ENCODE measurements at places on chromosomes 1 and 21. TPM values are rescaled to one million over a fixed set of nuclear protein-coding genes. Genes with fewer than 3 reads are reported as not detected.

GRCh38 chr1:39727221-39727931, 11.3 kb upstream of the PPIE start:
- DNase-seq: no peak

PRAMEF33 gene
- not detected for total RNA-seq

PDZK1 gene
- under 0.01 TPM for total RNA-seq

GRCh38 chr1:4653328-4653660, 1.1 kb upstream of the AJAP1 start:
- DNase-seq: no peak

GRCh38 chr1:224057461-224058199, 56.3 kb upstream of the FBXO28 start:
- no peak for DNase-seq

DNA sequence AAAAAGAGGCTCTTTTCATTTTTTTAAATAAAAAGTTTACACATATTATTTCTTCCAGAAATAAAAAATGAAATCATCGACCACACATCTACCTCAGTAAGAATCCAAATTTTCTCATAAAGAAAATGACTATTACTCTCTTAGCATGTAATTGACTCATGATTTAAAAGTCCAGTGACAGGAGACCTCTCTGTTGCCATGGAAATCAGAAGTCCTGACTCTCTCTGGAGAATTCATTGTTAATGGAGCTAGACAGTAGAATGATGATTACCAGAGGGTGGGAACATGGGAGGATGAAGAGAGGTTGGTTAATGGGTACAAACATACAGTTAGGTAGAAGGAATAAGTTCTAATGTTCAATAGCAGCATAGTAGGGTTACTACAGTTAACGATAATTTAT, 5.0 kb upstream of the CLCA4 start:
- no peak for DNase-seq

IGSF21 gene
- total RNA-seq: not detected

DNA sequence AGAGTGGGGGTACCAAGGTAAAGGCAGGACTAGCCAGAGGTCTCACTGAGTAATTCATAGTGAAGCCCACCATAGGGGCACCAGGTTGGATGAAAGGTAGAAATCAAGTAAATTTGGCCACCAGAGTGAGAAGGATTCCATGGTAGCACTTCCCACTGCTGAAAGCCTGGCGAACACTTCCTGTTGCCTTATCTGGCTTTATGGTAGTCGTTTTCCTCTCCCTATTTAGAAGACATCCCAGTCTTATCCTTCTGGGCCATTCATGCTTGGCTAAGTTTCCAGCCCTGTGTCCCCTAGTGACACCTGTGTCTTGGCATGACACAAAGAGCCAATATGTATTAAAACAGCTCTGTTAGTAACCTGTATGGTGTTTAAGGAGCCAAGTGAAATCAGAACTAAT, 74.3 kb upstream of the SIPA1L2 start:
- no peak for DNase-seq

FAM43B gene
- total RNA-seq: under 0.01 TPM

- no peak for DNase-seq
Measured at GRCh38 chr1:8777867-8778266, 39.6 kb downstream of the RERE start.

- DNase-seq: no peak
Measured at GRCh38 chr1:211468595-211468994, 23.4 kb downstream of the RD3 start.

EDN2 gene
- not detected for total RNA-seq
